Stimulated activated CD4-positive, alpha-beta T cell treated with anti-CD3 and anti-CD28 coated beads, Interleukin-15, amount 100 ng/mL, for 1 hour (primary cell): ENCODE measurements at places on chromosomes 7 and 10.

- DNase-seq = no peak
Observed at GRCh38 chr7:8783229-8783628, 349.8 kb downstream of the NXPH1 start.

- no peak for DNase-seq
Observed at GRCh38 chr10:107966826-107967225, 802.3 kb upstream of the SORCS1 start.

- no peak for DNase-seq
Observed at GRCh38 chr7:144019457-144019856, 19.3 kb downstream of the OR6B1 start.

DNA sequence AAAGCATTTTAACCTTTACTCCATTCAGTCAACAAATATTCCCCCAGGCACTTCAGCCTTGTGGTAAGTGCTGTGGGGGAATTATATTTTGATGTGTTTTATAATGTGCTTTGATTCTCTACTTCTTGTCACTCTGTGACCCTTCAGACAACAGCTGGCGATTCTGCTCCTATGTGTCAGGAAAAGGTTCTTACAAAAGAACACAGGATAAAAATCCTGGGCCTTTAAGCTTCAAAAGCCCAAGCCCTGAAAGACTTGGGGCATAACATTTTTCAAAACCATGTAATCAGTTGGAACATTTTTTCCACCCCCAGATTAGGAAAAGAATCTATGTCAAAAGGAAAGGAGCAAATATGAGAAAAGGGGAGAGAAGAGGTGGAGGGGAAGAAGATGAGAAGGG, 37.8 kb upstream of the LRRC17 start:
- no peak for DNase-seq

DNA sequence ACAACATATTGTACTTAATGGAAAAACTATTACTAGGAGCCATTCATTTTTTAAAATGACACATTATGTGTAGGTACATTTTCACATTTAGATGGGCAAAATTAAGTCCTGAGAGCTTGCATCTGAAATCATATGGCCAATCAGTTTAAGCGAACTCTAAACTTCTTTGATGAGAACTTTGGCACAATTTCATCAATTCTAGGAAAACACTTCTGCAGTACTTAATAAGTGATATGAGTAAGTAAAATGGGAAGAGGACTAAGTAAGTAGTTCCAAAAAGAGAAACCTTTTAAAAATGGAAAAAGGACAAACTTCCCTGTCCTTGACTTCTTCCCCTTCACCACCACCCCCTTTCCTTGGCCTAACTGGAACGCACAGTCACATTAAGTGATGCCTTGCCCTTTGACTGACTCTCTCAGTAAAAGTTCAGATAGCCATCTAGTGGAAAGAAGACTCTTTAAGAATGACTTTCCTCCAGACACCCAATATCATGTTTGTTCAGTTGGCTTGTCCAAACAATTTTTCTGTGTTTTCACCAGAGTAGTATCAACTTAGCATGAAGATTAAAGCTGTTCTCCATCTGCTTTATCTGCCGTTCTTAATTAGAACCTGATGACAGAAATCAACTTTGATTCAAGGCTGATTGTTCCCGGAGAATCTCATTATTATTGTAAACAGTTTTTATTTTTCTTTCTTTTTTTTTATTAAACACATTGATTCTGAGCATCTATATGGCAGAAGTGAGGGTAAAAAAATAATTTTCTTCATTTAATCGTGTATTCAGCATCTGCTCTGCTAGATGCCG, 45.1 kb downstream of the CNNM2 start:
- no peak for DNase-seq

DNA sequence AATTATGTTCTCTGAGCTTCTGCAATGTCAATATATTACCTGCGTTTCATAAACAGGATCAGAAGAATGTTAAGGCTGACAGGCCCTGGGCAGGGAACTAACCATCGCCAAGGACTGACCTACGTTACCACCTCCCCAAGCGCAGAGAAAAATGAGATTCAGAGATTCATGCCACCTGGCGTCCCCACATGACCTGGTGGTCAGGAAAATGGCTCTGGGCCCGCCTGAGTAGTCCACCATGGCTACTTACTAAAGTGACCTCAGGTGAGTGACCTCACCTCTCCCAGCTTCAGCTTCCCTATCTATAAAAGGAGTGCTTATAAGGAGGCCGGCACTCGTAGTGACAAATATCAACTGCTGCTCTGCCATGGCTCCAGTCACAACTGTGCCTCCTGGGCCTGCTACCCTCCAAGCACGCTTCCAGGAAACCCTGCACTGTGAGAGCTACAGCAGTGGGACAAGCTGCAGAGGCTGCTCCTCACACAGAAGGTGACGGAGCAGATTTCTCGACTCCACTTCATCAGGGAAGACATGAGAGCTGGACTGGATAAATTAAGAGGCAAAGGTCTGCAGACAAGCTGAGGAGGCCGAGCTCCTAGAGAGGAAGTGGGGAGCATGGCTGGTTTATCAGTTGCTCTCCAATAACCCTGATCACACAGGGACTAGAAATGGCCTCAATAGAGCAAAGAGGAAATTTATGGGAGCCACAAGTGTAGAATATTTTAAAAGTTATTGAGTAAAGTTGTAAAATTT, 103.0 kb downstream of the RNF216 start:
- no peak for DNase-seq

GRCh38 chr10:90222372-90222771, 521.0 kb downstream of the KIF20B start:
- DNase-seq = no peak

DNA sequence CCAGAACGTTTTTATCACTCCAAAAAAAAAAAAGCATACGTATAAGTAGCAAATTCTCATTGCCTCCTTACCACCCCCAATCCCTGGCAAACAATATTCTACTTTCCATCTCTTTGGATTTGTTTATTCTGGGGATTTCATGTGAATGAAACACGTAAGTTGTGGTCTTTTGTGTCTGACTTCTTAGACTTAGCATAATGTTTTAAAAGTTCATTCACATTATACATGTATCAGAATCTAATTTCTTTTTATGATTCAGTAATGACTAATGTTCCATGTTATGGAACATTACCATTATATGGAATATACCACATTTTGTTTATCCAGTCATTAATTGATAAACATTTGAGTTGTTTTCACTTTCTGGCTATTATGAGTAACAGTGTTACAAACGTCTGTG, 12.5 kb upstream of the KLHL7 start:
- no peak for DNase-seq

DNA sequence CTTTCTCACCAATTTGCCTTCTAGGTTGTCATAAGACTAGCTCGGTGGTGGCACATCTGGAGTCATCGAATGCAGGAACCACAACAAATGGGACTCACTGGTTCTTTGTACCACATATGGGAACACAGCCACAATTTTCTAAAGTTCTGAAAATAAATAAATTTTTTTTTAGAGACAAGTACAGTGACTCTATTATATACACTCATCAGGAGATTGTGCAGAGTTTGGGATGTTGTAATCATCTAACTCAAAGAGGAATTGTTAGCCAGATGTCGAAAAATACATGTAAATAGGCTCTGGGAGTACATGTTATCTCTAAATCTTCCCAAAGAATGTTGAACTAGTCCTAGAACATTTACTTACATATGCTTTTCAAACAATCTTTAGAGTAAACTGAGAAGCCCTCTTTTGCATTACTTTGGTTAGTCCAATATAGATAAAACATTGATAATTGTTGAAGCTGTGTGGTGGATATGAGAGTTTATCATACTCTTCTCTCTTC, 19.6 kb upstream of the SEPTIN7 start:
- no peak for DNase-seq

GRCh38 chr10:31081937-31082840, 50.5 kb upstream of the ZNF438 start:
- DNase-seq = no peak

DNA sequence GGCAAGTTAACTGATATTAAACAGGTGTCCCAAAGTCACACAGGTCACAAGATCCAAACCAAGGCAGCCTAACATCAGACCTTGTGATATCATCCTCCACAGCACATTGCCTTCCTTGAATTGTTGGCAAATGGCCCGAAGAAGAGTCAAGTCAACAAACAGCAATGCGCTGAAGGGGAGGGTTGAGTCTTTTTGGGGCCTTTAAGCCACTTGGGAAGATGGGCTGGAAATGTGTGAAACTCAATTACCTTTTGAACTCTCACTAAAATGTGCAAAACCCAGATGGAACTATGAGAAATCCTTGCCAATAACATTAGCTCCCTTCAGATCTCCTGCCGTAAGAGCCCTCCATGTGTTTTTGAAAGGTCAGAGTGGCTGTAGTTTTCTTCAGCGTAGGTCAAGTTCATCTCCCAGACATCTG, 47.9 kb upstream of the STK17A start:
- DNase-seq = no peak

DNA sequence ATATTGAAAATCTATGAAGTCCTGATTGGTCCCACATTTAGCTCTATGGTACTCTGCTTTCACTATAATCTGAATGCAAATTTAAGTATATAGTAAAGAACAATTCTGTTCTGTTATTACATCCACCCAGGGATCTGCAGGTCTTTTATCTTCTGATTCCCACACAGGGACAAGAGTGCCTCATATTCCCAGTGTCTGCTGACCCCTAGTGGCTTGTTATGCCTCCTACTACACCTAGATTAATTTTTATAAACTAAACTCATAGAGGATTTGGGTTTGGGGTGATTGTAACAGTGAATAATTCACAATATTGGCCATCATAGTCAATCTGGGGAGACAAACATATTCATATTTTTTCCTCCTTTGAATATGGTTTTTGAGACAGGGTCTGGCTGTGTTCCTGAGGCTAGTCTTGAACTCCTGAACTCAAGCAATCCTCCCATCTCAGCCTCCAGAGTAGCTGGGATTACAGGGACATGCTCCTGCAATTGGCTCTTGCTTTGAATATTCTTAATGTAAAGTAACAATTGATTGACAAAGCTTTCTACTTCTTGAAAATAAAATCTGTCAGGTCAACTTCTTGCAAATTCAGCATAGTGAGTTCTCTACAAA, 282.1 kb downstream of the KCND2 start:
- DNase-seq = no peak

- DNase-seq = no peak
Observed at GRCh38 chr7:33221390-33221789, 92.0 kb downstream of the BBS9 start.

- no peak for DNase-seq
Observed at GRCh38 chr10:44045020-44045419, 339.9 kb downstream of the CXCL12 start.

DNA sequence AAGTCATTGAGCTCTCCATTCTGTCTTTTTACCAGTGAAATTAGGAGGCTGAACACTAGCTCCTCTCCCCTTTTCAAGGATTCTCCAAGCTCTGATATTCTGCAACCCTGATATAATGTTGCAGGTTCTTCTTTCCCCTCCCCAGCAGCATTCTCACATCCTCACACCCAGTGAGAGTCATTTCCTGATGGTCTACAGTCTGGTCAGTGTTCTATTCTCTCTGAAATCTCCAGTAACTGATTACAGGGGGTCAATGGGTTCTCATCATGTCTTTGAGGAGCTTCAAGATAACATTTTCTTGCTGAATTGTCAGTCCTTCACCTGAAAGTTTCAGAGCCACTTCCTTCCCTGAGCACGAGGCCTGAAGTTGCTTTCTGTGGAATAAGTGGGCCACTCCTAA, 299.4 kb downstream of the PTEN start:
- no peak for DNase-seq

DNA sequence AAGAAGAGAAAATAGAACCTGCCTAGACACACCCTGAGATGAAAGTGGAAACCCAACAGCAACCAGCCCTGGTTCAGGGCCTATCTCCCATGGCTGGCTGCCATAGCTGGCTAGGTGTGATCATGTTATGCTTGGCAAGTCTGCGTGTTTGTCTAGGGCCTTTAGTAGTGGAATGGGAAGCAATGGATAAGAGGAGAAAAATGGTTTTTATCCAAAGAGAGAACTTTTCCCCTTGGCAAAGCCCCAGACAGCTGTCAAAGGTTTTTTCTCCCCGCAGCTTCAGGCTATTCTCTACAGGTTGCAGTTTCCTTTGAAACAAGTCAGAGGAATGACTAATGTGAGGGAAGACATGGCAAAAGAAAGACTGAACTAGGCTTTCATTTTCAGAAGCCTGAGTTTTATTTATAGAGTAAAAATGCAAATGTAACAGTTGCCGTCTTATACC, 161.5 kb downstream of the SEMA3D start:
- DNase-seq = no peak

GRCh38 chr10:84342584-84342983, 14.2 kb downstream of the CCSER2 start:
- DNase-seq = no peak

- no peak for DNase-seq
Observed at GRCh38 chr7:142385491-142386340, 127.9 kb upstream of the PRSS58 start.

DNA sequence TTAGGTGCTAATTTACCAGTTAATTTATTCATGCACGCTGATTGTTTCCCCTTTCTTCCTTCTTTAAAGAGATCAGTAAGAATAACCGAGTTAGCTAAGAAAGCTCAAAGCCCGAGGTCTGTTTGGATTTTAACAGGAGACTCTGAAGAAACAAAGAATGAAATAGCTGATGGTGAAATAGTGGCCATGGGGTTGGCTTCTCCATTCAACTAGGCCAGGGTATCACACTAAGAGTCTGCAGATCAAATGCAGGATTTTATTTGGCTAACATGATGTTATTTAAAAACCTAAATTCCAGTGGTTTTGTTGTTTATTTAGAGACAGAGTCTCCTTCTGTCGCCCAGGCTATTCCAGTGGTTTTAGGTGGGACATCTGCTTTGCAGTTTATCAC, 65.2 kb upstream of the SYPL1 start:
- no peak for DNase-seq

DNA sequence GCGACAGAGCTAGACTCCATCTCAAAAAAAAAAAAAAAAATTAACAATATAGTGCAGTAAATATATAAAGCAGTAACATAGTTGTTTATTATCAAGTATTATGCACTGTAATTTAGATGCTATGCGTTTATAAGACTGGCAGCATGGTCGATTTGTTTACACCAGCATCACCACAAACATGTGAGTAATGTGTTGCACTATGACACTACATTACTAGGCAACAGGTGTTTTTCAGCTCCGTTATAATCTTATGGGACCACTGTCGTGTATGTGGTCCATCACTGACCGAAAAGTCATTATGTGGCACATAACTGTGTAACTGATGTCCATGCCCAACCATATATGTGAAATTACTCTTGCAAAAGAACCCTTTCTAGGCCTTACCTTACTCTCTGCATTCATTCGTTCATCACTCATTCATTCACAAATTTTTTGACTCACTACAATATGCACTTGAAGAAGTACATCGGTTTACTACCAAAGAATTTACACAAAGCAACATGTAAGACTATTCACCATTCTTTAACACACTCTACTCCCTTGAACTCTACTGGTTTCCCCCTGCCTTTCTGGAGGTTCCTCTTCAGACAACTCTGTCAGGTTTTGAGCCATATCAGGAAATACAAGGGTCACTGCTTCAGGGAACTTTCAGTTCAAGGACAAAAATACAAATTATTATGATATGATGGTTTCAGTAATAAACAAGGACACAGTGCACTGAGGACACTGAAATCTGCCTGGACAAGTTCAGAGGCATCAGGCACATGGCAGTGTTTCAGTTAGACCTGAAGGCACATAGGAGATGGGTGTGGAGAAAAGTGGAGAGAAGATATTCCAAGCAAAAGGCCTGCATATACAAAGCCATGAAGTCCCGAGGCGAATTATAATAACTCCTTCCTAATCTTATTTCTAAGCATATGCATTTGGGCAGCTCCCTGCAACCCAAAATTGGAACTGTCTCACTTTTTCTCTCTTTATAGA, 17.4 kb downstream of the ITGB1 start:
- DNase-seq = no peak

GRCh38 chr10:71720288-71720687, 710 bp upstream of the C10orf105 start:
- no peak for DNase-seq
